Iris pigment epithelial cell (primary cell): ENCODE measurements at places on chromosomes 16 and 17.

- DNase-seq, result no peak
Measured at GRCh38 chr16:77404775-77405174, 30.1 kb downstream of the ADAMTS18 start.

GRCh38 chr17:40735016-40735415 is 20.1 kb downstream of the KRT25 start:
- no peak for DNase-seq

- no peak for DNase-seq
Measured at GRCh38 chr16:49026566-49027181, 255.0 kb downstream of the CBLN1 start.

DNA sequence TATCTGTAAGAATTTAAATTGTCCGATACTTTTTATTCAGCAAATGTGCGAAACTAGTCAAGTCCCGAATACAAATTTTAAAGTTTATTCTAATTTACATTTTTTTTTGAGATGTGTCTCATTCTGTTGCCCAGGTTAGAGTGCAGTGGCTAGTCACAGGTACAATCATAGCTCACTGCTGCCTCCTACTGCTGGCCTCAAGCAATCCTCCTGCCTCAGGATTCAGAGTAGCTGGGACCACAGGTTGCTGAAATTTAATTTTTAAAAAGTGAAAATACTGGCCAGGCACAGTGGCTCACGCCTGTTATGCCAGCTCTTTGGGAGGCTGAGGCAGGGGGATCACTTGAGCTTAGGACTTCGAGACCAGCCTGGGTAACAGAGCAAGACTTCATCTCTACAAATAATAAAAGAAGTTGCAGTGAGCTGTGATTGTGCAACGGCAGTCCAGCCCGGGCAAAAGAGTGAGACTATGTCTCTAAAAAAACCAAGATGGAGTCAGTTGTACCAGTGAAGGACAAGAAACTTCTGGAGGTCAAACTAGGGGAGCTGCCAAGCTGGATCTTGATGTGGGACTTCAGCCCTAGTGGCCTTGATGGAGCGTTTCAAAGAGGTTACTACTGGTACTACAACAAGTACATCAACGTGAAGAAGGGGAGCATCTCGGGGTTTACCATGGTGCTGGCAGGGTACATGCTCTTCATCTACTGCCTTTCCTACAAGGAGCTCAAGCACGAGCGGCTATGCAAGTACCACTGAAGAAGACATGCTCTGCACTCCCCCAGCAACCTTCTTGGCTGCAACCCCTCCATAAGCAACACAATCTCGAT is 5.6 kb downstream of the POLG2 start:
- DNase-seq, result peak; percentile 58

DNA sequence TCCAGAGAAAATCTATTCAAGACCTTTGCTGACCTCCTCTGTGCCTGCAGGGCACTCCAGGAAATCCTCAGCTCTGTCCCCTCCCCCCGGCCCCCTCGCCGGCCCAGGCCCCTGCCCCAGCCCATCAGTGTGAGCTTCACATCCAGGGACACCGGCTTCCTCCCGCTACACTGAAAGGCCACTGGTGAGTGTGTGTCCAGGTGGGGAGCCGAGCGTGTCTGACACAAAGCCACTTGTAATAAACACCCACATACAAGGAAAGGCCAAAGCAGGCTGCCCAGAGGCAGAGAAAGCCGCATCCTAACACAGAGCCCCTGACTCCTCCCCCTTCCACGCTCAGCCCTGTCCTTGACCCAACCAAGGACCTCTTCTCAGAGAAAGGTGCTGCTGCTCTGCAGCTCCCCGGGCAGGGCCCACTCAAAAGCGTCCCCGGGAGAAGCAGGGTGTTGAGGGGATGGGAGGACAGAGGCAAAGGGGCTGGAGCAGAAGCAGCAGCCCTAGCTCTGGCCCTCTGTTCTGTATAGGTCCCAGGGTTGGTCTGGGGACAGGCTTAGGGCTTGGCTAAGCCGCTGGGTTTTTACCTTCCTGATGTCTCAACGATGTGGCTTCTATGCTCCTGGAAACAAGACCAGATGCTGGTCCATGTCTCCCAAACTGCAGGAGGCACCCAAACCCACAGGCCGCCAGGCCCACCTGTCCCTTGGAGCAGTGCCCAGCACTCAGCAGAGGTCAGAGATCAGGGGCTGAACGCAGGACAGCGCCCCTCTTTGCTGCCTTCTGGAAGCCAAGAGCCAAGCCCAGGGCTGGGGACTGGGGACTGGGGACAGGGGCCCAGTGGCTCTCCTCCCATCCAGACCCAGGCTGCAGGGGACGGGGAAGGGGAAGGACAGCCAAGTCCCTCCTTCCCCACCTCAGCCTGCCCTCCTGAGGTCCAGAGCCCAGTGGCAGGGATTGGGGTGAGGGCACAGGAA is 15.3 kb downstream of the MNT start:
- no peak for DNase-seq

DNA sequence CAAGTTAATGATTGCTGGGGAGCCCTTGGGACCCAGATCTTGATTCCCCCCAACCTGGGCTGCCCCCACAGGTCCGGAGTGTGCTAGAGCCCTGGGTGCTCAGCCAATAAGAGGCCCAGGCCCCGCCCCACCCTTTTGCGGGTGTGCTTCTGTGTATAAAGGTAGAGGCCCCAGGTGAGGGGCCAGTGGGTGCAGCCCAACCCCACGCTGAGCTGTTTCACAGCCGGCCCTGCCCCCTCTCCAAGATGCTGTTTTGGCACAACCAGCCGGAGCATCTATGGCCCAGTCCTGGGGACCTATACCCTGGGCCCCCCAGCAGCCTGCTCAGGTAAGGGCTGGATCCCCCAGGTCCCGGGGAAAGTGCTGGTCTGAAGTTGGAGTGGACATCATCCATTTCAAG is 11.8 kb upstream of the STAC2 start:
- no peak for DNase-seq

DNA sequence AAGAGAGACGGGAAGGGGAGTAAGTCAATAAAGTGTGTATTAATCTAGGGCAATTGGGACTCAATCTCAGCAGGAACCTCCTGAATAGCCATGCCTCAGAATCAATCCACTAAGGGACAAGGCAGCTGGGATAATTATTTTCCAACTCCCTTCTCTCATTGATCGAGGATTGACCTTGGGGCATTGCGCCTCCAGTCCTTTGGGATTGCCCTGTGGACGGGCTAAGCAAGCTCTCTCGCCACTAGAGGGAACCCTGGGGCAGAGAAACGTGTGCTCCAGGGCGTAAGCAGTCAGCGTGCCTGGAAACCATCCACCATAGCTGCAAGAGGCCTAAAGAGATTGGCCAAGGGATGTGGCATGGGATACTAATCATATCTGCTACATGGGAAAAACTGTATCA is 53.9 kb upstream of the ERCC4 start:
- peak; percentile 82 for DNase-seq

GRCh38 chr17:78971756-78972506 is 7.8 kb downstream of the LGALS3BP start:
- DNase-seq, result no peak

GRCh38 chr16:89506791-89507191 is 1.4 kb upstream of the SPG7 start:
- no peak for DNase-seq

- DNase-seq, result peak; percentile 26
Measured at GRCh38 chr16:50615891-50616290, 65.2 kb downstream of the SNX20 start.

DNA sequence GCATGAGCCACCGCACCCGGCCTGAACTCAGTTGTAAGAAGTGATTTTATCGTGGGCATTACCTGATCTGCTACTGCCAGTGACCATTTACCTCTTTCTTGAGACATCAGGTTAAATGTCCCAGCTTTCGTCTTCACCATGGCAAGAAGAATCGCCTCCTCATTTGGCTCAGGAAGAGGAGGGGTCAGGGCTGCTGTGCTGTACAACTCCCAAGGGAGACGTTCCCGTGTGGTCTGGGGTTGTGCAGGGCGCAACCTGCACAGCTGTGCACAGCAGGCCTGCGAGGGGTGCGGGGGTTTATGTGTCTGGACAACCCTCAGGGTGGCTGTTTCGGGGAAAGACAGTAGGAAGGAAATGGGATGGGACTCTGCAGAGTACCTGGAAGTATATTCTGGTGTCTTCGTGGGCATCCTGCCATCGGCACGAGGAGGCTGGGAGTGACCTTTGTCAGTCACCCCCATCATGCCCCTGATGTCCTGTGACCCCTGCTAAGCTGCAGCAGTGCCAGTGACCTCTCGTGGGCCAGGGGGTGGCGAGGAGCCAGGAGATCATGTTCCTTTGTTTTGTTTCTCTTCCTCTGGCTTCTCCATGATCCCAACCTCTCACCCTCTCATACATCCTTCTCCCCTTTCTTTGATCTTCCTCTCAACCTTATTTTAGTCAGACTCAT is 27.3 kb downstream of the CIBAR2 start:
- no peak for DNase-seq

- DNase-seq, result no peak
Measured at GRCh38 chr16:88830258-88830657, 18.5 kb upstream of the APRT start.

DNA sequence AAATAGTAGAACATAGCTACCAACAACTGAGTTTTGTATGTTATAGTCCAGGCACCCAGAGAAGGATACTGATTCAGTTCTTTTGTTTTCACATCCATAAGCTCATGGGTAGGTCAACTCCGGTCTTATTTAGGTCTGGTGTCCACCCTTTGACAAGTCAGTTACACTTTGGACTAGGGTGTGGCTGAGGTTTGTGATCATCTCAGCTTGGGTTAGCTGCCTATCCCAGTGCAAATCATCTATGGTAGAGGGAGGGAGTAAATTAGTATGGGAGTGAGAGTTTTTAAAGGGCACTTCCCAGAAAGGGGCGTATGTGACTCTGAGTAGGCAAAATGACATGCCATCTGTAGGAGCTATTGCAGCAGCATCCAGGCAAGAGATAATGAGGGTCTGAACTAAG is 66.1 kb downstream of the TANC2 start:
- DNase-seq, result no peak

DNA sequence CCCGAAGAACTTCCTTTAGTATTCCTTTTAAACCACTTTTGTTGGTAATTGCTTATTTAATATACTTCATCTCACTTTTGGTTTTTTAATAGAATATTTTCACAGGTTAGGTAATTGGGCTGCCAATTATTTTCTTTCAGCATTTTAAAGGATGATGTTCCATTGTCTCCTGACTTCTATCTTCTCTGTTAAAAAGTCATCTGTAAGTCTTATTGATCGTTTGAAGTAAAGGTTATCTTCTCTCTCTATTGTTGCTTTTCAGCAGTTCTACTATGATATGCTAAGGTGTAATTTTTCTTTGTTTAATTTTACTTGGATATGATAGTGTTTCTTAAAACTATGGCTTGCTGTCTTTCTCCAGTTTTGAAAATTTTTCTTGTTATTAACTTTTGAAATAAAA is 307.5 kb downstream of the MAP2K4 start:
- DNase-seq, result no peak

DNA sequence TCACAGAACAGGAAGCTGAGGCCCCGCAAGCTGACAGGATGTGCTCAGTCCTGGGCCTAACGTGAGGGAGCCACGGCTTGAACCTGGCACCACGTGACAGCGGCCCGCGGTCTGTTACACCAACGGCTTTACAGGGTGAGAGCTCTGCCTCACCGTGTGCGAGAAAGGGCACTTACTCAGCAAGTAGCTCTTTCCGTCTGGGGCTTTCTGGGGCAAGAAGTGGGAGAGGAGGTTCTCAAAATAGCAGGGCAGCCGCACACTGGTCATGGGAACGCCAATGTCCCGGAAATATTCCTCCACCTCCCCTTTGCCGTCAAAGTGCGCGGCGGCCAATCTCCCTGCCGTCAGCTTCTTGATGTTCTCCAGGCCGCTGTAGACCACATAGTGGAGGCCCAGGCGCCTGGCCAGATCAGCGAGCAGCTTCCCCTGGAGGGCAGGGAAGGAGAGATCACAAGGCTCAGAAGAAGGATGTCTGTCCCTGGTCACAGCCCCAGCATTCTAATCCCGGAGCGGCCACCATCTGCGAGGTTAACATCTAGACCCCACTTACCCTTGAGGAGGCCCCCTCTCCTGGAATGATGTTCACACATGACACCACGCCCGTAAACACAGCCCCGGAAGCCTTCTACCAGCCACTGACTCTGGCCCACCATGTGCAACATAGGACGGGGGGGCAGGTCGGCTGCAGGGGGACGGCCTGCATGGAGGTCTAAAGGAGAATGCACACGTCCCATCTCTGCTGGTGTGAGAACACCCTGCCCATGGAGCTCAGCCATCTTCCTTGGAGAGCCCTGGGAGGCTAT is 8.2 kb downstream of the NMRAL1 start:
- no peak for DNase-seq

DNA sequence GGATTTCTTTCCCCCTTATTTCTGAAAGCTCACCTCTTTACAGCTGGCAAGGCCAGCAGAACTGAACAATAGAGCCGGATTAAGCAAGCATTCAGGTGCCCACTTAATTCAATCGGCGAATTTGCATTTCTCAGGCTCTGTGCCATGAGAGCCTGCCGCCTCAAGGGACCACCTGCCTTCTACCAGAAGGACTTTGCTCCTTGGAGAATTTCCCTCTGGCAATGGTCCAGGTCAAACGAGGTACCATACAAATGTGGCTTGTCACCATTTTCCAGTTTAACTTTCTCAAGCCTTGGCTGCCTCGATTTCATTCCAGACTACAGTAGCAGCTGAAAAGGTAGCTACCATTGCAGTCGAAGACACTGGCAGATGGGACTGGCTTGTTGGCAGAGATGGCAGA is 534.0 kb downstream of the MAF start:
- DNase-seq, result no peak

DNA sequence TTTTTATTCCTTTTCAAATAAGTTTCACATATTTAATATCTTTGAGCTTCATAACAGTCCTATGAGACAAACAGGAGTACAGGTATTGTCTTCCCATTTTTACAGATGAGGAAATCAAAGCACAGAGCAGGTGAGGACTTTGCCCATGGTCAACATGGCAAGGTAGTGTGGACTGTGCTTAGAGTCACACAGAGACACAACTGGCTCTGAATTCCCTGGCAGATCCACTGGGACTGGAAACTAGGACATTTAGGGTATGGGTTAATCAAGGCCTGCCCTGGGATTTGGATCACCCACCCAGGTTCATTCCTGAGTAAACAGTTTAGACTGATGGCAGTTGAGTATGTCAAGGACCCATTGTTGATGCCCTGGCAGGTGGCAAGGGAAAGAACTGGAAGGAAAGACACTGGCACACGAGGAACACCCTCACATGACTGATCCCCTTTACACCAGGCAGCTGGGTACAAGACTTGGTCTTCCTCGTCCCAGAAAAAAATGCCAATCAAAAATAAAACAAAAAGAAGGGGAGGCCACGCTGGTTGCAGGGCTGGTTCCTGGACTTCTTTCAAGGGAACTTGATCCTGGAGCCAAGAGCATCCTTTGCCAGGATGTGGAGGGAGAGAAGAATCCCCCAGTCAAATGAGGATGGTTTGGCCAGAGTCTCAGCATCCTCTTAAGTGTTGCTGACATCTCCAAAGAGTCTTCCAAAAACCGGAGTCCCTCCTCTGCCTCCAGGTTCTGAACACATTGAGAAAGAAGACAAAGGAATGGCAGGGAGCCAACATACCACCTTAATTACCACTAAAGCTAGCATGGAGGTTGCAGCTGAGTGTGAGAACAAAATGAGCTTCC is 34.9 kb downstream of the CHD9 start:
- DNase-seq, result no peak

DNA sequence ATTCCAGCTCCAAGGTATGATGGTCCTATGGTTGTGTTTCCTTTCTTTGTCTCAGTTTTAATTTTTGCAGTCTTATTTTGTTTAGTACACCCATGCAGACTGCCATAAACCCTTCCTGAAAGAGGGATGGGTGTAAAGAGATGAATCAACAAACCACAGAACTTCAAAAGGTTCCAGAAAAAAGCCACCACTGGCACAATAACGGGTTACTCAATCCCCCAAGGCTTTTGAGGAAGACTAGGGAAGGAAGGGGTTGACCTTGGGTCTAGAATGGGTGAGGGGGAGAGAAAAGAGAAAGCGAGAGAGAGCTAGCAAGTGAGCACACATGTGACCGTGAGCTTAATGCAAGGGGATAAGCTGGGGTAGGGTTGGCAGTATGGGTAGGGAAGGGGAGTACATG is 168.1 kb downstream of the XYLT1 start:
- DNase-seq, result no peak
